ENCODE measurements at places on chromosomes 3 and 15. TPM values are rescaled to one million over a fixed set of nuclear protein-coding genes. Genes with fewer than 3 reads are reported as not detected.
A peak's percentile ranks its signal among the peaks of the same experiment; 100 is the strongest.

DNA sequence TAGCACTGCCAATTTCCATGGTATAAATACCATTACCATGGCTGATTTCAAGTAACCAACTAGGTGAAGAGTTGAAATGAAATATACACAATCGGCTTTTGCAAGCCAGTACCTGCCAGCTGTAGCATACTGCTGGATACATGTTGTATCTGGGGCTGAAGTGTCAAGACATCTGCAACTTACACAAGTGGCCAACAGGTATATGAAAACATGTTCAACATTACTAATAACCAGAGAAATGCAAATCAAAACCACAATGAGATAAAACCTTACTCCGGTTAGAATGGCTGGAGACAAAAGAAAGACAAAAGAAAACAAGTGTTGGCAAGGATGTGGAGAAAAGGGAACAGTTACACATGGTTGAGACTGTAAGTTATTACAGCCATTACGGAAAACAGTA, 11.6 kb downstream of the ATOSA start:
- DNase-seq, result no peak
- H3K27ac ChIP-seq, result no peak overlapping the region
- H3K27me3 ChIP-seq, result no peaks in the 10 kb centered on the region

DNA sequence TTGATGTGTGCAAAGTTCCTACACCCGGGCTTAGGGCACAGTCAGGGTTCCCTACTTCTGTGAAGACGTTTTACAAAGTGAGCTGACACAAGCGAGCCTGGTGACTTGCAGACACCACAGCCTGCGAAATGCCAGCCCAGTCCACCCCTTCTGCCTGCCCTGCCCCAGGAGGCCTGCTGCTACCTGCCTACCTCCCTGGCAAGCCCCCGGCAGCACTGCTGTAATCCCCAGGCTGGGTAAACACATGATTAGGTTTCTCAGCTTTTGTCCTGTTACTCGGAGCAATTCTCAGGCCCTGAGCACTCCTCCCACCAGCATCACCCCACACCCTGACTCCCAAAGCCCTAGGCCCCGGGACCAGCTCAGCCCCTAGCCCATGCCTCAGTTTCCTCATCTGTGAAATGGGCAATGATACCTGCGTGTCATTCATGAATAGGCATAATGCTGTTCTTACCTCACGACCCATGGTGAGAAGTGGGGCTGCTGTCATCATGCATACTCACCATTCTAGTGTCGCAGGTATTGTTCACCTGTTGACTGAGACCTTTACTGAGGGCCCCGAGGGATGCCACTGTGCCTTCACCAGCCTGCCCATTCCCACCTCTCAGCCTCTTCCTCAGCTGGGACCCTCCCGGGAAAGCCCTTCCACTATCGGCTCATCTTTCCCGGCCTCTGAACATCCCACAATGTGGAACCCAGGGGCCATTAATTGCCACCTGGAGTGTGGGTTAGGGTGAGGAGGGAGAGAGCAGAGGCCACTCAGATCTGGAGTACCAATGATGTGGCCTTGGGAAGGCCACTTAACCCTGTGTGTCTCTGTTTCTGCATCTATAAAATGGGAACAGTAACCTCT, 31.5 kb upstream of the SLC6A6 start:
- H3K4me1 ChIP-seq, result peaks cover 34% of the 10 kb centered on the region
- H3K27me3 ChIP-seq, result no peaks in the 10 kb centered on the region
- no peaks in the 10 kb centered on the region for H3K36me3 ChIP-seq
- peak overlapping the region; percentile 40 for H3K27ac ChIP-seq

GRCh38 chr15:81000144-81000623, 539 bp upstream of the TLNRD1 start:
- peak overlapping the region; percentile 74 for H3K27ac ChIP-seq
- no peaks in the 10 kb centered on the region for H3K27me3 ChIP-seq
- no peaks in the 10 kb centered on the region for H3K36me3 ChIP-seq
- peak overlapping the region; percentile 89 for H3K4me3 ChIP-seq
- peak; percentile 19 for DNase-seq
- H3K4me1 ChIP-seq, result peaks cover 35% of the 10 kb centered on the region

DNA sequence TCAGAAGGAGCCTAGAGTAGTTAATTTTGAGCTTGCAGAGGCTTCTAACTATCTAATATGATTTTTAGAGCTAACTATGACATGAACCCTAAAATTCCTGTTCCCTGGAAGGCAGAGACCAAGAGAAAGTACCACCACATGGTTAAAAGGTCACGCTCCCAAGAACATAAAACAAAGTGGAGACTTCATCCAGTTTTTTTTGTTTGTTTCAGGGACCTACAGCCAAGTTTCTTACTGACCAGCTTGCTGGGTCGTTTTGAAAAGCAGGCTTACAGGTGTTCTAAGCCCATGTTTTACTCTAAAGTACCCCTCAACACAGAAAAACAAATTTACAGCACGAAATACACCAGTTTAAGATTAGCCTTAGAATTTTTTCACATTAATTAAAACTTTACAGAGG, 39.6 kb upstream of the SKIL start:
- no peak overlapping the region for H3K4me3 ChIP-seq
- H3K36me3 ChIP-seq, result no peaks in the 10 kb centered on the region
- H3K27me3 ChIP-seq, result no peaks in the 10 kb centered on the region
- no peak for DNase-seq
- H3K4me1 ChIP-seq, result no peaks in the 10 kb centered on the region

DNA sequence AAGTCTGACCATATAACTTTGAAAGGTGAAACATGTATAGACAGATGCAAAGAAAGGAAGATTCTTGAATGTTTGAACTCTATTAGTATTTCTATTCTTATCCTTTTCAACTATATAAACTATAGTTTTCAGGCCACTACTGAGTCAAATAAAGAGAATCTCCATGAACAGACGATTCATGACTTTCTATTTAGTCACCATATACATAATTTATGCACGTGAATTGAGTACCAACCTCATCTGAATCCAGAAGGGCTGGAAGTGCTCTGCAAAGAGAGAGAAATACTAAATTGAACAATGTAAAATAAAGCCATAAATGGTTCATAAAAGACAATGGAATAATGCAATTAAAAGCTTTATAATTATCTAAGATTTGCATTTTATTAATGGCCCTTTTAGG, 9.5 kb upstream of the VPS39 start:
- no peak overlapping the region for H3K27ac ChIP-seq
- H3K27me3 ChIP-seq, result no peaks in the 10 kb centered on the region
- peaks cover 55% of the 10 kb centered on the region for H3K36me3 ChIP-seq
- H3K4me1 ChIP-seq, result no peaks in the 10 kb centered on the region
- no peak overlapping the region for H3K4me3 ChIP-seq

DNA sequence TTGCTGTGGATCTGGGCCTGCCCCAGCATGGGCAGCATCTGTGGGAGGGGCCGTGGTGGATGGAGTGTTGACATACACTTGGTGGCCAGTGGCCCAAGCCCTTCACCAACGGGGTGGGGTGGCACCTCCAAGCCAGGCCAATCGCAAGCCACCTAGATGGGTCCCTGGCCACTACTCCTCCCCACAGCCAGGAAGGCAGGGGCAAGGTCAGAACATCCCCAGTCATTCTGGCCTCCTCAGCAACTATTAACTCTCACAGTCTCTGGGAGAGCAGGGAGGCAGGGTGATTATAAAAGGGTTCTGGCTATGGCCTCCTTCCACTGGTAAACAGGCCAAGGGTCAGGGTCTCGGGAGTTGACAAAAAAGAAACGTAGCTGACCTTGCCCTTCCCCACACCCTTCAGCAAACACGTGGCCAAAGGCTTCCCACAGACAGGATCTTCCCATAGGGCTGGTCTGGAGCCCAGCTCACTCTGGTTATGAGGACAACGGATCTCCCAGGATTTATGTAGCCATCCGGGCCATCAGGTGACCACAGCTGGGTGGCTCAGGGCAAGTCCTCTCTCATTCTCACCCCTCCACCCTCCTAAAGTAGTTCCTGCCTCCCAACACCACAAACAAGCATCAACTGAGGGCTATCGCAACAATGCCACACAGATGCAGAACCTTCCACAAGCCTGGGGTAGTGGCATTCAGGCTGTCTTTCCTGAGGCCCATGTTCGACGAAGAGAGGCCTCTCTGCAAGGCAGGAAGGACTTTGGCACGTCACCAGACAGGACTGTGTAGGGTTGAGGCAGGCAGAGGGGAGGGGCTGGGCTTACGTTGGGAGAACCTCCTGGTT, 18.9 kb downstream of the TLE3 start:
- no peaks in the 10 kb centered on the region for H3K4me1 ChIP-seq
- no peak overlapping the region for H3K4me3 ChIP-seq
- no peaks in the 10 kb centered on the region for H3K27me3 ChIP-seq
- peaks cover 57% of the 10 kb centered on the region for H3K36me3 ChIP-seq
- DNase-seq, result no peak

DNA sequence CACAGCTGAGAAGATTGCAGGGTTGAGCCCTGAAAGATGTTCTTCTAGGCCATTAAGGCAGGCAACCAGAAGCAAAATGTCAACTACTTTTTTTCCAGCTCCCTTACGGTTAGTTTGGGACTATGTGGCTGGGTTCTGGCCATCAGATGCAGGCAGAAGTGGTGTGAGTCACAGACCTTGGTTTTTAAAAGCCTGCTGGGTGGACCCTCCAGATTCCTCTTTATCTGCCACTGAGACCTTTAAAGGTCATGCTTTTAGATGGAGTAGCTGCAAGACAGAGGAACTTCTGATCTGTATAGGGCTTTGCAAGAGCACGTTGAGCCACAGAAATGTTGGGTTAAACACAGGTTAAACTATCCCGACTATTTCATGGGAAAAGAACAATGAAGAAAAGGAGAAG, 102.9 kb downstream of the CHST2 start:
- H3K4me1 ChIP-seq, result no peaks in the 10 kb centered on the region
- H3K4me3 ChIP-seq, result no peak overlapping the region
- H3K27me3 ChIP-seq, result no peaks in the 10 kb centered on the region
- H3K36me3 ChIP-seq, result no peaks in the 10 kb centered on the region
- no peak for DNase-seq

DNA sequence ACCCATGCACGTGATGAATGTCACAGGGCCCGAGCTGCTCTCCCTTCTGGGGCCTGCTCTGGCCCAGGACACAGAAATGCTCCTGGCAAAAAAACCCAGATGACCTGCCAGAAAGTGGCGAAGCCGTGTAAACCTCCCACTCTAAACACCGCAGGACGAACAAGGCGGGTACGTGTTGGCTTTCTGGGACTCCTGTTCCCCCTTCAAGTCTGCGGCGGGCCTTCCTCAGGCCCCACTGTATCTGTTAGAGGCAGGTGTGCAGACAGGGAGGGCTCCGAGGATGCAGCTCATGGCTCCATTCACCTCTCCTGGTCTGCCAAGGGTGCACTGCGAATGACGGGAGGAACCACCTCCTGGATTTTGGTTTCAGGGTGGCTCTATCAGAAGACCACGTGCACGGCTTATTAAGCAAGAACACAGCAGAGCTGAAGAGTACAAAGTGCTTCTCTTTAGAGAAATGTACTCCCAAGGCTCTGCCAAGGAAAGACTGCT, 173.8 kb downstream of the ADAMTS17 start:
- no peak for DNase-seq
- H3K4me3 ChIP-seq, result no peak overlapping the region
- no peak overlapping the region for H3K27ac ChIP-seq
- H3K36me3 ChIP-seq, result no peaks in the 10 kb centered on the region
- H3K4me1 ChIP-seq, result peaks cover 14% of the 10 kb centered on the region

DNA sequence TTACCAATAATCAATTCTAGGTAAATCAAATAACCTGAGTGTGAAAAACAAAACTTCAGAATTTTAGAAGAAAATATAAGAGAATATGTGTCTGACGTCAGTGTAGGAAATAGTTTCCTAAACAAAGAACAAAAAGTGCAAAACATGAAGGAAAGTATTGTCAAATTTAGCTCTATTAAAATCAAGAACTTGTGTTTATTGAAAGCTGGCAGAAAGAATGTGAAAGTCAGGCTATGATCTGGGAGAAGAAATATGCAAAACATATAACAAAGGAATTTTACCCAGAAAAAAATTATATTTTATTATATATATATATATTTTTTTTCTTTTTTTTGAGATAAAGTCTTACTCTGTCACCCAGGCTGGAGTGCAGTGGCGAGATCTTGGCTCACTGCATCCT, 129.1 kb upstream of the ANKRD28 start:
- H3K27me3 ChIP-seq, result no peaks in the 10 kb centered on the region
- no peaks in the 10 kb centered on the region for H3K4me1 ChIP-seq
- H3K27ac ChIP-seq, result no peak overlapping the region
- H3K36me3 ChIP-seq, result no peaks in the 10 kb centered on the region

DNA sequence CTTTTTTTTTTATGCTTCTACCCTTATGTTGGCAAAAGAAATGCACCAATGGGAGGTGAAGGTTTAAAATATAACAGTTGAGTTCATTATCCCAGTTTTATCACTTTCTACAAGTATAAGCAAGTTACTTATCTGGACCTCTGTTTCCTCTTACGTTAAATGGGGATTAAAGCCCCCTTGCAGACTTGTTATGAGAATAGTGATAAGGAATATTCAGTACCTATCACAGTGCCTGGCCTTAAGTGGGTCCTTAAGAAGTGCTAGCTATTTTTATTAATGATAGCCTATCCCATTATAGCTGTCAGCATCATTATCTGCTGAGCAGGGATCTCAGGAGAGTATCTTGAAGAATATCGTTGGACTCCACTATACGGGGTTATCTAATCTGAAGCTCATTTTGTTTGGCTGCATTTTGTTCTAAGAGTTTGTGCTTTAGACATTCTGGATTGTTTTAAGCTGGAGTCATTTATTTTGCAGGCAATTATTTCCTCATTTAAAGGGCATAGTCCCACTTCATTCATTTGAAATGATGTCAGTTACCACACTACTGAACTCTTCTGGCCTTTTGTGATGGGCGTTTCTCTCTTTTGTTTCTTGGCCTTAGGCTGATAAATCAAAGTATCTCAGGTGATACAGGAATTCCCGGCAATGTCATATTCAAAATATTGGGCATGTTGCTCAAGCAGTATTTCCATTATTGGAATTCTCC, 28.8 kb downstream of the RAB8B start:
- H3K4me3 ChIP-seq, result no peak overlapping the region
- H3K27ac ChIP-seq, result no peak overlapping the region
- peaks cover 20% of the 10 kb centered on the region for H3K4me1 ChIP-seq
- DNase-seq, result peak; percentile 24
- H3K36me3 ChIP-seq, result no peaks in the 10 kb centered on the region
- H3K27me3 ChIP-seq, result no peaks in the 10 kb centered on the region

DNA sequence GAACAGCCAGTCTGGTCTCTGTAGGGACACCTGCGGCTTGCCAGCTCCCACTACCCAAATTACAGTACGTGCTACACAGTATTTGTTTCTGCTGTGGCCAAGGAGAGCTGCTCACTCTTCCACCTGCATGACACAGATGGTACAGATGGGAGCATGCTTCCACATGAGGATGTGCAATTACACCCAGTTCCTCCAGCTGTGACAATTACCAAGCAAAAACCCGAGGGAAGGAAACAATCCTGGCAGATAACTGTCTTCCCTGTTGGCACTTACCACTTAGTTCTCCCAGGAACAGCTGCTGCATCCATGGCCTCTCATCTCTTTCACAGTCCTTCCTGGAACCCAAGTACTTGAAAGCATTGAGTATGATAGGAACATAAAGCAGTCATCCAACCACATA, 34.4 kb downstream of the DET1 start:
- no peak overlapping the region for H3K4me3 ChIP-seq
- no peaks in the 10 kb centered on the region for H3K27me3 ChIP-seq
- no peak overlapping the region for H3K27ac ChIP-seq

Gene MYLK
- 8.7 TPM for total RNA-seq

Gene PLXND1
- 19.2 TPM for total RNA-seq

Gene ABTB1
- 8.4 TPM for total RNA-seq
